ENCODE measurements at places on chromosomes 2 and 18.

- no peak for DNase-seq
Observed at GRCh38 chr2:177195194-177195593, 17.4 kb upstream of the HNRNPA3 start.

GRCh38 chr18:5449858-5450509 lies 93.8 kb downstream of the EPB41L3 start:
- DNase-seq: no peak

- DNase-seq: no peak
Observed at GRCh38 chr2:163518762-163519161, 217.0 kb downstream of the FIGN start.

GRCh38 chr2:126644630-126645191 lies 11.2 kb upstream of the GYPC start:
- no peak for DNase-seq

GRCh38 chr2:149872638-149873150 lies 285.1 kb upstream of the MMADHC start:
- DNase-seq: no peak

DNA sequence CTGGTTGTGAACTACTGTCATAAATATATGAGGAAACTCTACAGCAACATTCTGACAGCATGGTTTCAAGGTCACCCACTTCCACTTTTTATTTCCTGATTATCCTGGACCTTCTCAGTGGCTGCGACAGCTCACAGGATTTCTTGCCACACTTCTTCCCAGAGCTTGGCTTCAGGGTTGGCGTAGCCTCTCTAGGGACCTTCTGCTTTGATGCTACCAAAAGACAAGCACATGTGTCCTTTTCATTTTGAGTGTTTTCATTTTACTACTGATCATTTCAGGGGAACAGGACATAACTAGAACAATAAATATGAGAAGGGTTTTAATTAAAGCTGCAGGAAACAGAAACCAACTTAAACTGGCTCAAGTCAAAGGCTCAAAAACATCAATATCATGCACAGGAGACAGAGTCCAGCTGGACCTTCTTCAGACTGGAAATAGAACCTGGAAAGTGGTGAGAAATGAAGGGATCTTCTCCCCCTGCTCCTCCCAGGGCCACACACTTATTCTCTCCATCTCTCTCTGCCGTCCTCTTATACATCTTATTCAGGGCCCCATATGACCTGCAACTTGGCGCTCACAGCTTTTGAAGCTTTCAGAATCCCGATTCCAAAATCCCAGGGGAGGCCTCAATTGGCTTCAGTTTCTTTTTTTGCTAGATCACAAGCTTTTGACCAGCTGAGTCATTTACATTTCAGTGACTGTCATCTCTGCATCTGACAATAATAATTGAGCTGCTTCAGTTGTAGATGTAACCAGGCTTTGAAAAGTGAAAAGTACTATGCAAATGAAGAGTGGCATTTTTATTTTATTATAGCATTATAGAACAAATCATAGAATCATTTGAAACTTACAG lies 9.7 kb downstream of the VIT start:
- DNase-seq: no peak

GRCh38 chr18:11857177-11857887 lies 6.1 kb downstream of the CHMP1B start:
- no peak for DNase-seq

- DNase-seq: no peak
Observed at GRCh38 chr18:58407649-58408407, 221.1 kb downstream of the ALPK2 start.

DNA sequence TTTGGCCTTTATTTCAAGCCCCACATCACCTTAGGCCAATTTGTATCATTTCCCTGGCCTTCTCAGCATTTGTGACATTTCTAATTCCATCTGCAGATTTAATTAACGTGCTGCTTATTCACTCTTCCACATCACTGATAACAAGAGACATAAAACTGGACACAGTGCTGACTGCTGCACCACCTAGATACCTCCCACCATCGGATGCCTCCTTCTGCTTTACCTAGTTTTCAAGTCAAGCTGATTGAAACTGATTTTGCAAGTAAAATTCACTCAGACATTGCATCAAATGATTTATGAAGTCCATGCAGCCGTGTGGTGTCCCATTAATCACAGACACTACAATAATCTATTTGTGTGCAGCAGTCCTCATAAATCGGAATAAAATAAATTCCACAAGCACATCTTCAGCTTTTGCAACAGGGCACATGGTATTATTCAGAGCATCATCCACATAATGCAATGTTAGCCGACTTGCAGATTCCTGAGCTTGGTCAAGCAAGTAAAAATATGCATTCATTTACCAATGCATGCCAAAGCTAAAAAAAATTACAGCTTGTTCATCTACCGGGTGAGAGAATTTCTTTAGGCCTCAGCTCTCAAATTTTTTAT lies 15.9 kb upstream of the CRIM1 start:
- no peak for DNase-seq

GRCh38 chr2:172328103-172328841 lies 99.1 kb upstream of the ITGA6 start:
- DNase-seq: no peak

DNA sequence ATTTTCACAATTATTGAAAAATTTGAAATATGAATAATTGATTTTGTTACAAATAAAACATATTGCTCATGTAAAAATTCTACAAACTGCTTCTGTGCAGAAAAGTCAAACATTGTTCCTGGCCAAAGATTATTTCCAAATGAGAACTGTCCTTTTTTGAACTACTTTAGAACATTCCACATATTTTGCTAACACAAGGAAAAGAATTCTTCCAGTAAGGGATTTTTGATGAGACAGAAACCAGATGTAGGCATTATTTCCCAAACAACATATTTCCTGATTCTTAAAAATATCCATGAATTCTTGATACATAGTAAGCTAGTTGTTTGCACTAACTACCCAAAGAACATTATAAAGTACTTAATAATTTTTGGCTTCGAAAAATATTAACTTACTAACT lies 715.2 kb downstream of the CCDC85A start:
- DNase-seq: no peak

- DNase-seq: peak; percentile 59
Observed at GRCh38 chr2:217988014-217988839, 14.6 kb downstream of the TNS1 start.

DNA sequence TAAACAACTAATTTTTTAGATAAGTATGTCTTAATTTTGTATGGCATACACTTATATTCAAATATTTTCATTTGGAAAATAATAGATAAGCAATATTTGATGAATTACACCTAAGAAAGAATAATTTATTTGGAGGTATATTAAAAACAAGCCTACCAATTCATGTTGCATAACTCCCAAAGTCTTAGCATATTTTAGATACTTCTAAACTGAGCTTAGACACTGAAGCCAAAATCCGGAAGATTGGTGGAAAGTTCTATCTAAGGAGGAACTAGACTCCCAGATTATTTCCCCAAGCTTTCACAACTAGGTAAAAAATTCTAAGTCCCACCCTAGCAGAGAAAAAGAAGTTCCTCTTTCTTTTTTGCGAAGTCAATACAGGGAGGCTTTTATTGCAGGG lies 221.0 kb upstream of the MMADHC start:
- no peak for DNase-seq

DNA sequence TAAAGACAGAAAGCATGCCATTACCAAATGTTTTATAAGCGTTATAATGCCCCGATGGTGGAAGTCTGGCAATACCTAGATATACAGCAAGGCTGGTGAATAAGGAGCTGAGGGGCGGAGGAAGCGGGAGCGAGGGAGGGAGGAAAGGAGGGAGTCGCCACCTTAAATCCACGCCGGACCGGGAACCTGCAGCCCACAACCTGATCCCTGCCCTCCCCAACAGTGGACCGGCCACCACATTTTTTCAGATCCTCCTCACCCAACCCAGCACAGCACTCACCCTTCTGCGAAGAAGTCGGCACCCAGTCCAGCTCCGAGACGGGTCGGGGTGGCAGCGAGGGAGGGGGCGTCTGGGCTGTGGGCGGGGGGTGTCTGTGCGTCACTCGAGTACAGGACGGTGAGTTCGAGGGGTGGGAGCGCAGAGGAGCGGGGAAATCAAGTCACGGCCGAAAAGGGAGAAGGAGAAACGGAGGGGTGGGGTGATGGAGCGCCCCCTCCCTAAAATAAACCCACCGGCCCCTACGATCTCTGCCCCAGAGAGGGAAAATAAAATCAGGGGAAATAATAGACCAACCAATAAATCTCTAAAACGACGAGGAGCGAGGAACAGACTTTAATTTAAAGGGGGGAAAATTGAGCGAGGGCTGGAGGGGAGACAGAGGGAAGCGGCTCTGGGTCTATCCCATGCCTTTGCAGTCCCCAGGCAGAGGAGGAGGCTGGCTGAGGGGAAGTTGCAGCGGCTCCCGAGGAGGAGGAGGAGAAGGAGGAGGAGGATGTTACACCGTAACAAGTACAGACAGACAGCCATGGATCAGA lies 96.5 kb upstream of the SERTAD2 start:
- DNase-seq: no peak

GRCh38 chr2:94955702-94956101 lies 69.8 kb upstream of the MAL start:
- no peak for DNase-seq

GRCh38 chr2:149648282-149649030 lies 60.9 kb upstream of the MMADHC start:
- DNase-seq: peak; percentile 6

GRCh38 chr2:159080641-159081040 lies 112.2 kb downstream of the TANC1 start:
- DNase-seq: no peak

DNA sequence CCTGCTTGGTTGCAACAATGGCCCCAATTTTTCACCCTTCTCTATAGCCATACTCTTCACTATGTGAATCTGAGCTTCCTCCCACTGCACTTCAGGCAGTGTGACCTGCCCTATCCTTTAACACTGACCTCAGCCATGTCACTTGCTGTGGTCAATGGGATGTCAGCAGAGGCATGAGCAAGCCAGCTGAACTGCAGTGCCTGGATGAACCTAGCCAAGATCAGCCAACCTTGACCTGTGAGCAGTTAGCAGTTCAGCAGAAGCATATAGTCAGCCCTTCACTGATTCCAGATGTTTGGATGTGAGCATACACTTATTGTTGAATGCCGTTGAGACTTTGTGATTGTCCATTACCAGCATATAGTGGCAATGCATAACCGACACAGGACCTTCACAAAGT lies 63.4 kb upstream of the BOD1L2 start:
- no peak for DNase-seq

DNA sequence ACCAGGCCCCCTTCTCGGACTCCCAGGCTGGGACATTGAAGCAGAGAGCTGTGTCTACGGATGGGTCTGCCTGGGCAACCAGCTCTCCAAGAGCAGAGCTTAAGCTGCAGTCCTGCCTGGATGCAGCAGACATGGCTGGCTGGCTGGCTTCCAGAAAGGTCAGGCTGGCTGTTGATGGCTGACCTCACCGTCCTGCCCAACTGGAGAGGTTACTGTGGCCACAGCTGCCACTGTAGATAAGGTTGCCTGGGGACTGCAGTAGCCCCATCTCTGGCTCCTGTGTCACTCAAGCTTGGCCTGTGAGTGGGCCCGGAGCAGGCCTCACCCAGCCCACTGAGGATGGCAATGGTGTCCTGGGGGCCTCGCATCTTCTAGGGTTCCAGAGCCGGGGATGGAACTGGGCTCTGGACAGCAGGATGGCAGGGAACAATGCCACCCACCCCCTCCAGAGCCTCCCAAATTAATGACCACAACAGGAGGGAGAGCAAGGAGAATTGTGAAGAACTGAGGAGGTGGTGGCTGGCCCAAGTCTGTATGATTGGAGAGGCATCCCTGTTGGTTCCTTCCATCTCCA lies 37.0 kb upstream of the FOSL2 start:
- no peak for DNase-seq

DNA sequence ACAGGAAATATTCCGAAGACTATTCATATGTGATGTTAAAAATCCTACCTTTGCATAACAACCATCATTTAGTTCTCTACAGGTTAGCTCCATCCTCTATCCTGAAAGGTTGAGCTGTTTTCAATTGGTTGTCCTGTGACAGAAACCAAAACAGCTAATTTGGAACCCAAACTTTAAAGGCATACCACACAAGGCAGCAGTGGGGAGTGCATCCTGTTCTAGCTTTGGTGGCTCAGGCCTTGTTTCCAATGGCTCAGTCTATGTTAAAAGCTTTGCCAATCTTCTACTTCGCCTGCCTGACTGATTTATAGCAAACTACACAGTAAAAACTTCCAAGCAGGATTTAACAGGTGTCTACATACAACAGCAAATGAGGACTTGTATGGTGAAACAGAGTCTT lies 3.2 kb downstream of the CD226 start:
- DNase-seq: no peak

- DNase-seq: no peak
Observed at GRCh38 chr2:179974761-179975160, 32.3 kb downstream of the CWC22 start.

DNA sequence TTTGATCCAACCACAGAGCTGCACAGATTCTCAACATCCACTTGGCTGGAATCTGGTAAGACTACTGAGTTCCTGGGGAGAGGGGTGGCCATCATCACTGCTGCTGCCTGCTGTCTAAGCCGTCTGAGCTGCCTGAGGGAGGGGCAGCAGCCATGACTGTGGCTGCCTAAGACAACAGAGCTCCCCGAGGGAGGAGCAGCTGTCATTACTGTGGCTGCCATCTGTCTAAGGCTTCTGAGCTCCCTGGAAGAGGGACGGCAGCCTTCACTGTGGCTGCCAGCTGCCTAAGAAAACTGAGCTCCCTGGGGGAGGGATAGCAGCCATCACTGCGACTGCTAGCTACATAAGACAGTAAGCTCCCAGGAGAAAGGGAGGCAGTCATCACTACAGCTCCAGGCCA lies 584.4 kb downstream of the NR4A2 start:
- no peak for DNase-seq

DNA sequence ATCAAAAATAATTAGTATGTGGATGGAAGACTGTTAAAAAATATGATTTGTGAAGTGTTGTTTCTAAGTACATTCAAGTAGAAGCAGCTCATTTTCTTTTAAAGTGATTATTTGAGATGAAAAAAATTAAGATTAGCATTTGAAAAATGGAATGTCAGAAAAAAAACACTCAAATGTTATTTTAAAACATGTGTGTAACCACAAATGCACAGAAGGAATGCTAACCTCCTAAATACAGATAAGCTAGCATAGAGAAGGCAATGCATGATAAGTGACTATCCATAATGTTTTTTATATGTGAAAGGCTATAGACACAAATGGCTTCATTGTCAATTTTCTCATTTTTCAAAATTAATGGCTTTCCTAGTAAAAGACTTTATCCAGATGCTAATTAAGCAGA lies 198.9 kb downstream of the NYAP2 start:
- DNase-seq: no peak

DNA sequence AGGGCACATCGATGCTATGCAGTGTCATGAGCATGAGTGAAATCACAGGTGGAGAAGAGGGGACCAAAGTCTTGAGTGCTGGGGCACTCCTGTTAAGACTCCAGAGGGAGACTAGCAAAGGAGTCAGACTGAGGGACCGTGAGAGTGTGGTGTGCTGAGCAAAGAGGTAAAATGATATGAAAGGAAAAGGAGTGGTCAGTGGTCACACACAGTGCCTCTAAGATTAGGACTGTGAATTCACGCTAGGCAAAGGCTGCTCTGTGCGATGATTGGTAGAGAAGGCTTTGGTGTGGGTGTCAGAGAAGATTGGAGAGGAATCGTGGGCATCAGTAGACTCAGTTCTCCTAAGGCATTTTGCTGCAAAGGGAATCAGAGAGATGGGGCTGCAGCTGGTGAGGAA lies 12.8 kb downstream of the SOCS6 start:
- no peak for DNase-seq
